ENCODE measurements at places on chromosomes 13 and 19.

- DNase-seq, result no peak
Measured at GRCh38 chr19:23273022-23273589, 22.9 kb upstream of the ZNF724 start.

DNA sequence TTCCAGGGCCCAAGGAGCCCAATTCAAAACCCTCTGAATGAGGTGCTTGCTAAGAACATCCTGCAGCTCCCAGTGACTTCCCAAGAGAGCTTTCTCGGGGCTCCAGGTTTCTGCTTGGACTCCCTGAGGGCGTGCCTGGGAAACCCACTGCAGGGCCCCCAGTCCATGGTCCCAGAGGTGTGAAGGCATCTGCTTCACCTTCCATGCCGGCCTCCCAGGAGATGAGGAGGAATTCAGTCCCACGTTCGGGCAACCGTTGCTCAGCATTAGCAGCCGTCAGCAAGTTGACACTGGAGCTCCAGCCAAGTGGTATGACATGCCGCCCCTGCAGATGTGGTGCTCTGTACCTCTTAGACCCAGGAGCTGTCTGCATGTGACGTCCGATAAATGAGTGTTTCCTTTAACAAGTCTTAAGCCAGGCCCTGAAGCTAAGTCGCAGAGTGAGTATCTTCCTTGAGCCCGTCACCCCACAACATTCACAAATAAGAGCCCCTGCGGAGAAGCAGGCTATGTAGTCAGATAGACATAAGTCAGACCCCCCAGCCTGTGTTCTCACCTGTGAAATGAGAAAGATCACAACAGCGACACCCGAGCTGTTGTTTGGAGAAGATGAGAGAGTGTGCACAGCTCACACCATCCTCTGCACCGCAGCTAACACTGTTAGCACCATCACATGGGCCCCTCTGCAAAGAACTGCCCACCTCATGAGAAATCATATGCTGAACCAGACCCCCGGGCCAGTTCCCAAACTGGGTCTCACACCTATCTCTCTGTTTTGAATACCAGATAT is 150.3 kb downstream of the KATNAL1 start:
- DNase-seq, result no peak

GRCh38 chr19:2423071-2423914 is 4.1 kb downstream of the TIMM13 start:
- DNase-seq, result no peak

- no peak for DNase-seq
Measured at GRCh38 chr13:35856084-35856483, 275.1 kb downstream of the DCLK1 start.

DNA sequence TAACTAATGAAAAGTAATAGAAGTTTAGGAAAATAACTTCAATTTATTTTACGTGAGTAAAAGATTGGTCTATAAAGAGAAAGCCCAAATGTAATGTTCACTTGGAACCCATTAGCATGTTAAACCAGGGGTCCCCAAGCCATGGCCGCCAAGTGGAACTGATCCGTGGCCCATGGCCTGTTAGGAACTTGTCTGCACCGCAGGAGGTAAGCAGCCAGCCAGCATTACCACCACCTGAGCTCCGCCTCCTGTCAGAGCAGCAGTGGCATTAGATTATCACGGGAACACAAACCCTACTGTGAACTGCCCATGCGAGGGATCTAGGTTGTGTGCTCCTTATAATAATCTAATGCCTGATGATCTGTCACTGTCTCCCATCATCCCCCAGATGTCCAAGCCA is 818.7 kb upstream of the GPC6 start:
- no peak for DNase-seq

DNA sequence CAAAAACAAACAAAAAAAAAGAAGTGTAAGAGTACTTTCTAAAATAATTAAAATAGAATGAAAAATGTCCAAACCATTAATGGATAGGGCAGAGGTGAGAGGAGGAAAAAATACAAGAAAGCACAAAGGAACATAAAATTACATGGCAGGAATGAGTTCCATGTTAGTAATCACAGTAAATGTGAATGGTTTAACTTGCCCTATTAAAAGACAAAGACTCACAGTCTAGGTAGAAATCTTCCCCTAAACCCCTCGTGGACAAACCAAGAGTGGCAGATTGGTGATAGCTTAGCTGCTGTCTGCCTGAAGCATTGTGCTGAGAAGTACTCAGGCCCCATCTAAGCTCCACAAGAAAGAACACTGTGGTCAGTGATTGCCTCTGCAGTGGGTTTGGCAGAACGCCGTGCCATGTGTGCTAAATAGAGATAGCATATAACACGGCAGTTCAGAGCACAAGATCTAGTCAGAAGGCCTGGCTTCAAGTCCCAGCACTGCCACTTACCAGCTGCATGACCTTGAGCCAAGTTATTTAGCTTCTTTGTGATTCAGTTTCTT is 103.5 kb downstream of the DPF1 start:
- DNase-seq, result no peak

DNA sequence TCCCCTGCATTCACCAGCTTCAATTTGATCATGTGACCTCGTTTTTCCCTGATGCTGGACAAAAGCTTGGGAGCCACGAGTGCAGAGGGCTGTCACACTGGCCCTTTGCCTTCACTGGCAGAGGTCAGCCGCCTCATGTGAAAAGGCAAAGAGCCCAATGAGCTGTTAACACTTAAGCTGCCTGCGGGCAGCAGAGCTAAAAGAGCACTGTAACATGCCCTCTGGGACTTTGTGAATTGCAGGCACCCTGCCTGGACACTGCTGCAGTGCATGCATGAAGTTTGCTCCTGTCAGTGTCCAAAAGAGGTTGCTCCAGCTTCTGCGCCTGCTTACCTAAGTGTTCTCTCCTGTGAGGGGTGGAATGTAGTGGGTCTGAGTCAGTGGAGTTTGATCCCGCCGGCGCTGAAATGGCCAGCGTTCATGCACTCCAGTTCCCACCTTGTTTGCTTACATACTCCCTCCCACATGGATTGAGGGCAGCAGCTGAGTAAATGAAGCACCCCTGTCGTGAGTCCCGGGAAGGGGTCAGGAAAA is 193.7 kb downstream of the RFC3 start:
- no peak for DNase-seq

DNA sequence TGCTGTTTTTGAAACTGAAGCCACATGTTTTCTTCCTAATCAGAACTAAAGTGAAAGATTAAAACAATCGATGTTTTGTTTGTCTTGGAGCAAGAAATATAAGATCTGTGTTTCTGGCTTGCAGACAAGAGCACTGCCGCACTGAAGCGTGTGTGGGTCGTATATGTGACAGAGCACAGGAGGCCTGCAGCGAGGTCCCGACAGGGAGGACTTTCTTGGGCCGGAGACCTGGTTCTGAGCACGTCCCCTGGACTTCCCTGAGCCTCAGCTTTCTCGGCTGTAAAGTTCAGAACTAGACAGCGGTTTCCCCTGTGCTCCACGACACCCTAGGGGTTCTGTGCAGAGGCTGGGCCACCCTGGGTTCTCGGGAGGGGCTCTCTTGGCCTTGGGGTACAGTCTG is 60.5 kb downstream of the GADD45B start:
- no peak for DNase-seq

GRCh38 chr19:8257052-8257443 is 47.9 kb downstream of the CERS4 start:
- DNase-seq, result no peak

GRCh38 chr19:17322854-17323253 is 11.8 kb downstream of the ANO8 start:
- DNase-seq, result no peak

GRCh38 chr13:102191951-102192502 is 209.8 kb downstream of the FGF14 start:
- no peak for DNase-seq

DNA sequence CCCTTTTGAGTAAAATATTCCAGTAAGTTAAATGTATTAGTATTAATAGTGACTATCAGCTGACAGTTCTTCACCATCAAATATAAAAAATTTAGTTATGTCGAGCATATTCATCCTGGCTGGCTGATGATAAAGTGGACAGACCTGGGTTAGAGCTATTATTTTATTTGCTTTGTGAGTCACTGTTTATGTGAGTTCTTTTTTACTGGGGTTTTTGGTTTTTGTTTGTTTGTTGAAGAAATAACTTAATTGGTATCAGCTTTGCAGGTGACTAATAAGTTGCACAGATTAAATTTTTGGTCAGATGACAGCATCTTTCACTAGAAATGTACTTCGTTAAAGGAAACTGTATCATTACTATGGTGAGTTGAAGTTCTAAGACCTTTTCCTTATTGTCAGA is 224.7 kb downstream of the GGACT start:
- peak; percentile 2 for DNase-seq

DNA sequence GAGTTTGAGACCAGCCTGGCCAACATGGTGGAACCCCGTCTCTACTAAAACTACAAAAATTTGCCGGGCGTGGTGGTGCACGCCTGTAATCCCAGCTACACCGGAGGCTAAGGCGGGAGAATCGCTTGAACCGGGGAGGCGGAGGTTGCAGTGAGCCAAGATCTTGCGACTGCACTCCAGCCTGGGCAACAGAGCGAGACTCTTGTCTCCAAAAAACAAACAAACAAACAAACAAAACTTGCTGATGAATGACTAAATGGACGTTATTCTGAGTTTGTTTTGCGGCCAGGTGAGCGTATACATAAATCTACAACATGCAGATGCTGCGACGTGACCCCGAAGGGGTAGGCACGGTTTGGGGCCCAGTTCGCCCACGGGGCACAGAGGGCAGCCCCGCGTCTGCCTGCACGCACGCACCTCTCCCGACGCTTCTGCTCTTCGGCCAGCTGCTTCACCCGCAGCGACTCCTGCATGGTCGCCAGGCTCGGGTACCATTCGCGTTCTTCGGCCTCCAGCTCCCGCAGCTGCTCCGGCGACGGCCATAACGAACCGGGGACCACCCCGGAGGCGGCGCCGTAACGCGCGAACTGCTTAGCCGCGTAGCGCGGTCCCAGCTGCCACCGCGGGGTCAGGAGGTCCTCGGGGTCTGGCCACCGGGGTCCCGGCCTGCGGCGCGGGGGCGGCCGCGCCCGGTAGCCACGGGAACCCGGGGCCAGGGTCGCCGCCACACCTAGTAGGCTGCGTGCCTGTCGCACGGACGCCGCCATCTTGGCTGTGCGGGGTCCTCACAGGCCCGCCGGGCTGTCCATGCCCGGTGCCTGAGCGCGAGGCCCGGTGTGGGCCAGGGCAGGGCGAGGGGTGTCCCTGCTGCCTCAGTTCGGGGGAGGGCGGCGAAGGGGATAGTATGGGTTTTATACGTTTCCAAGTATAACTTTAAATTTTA is at the start of gene GADD45GIP1:
GADD45GIP1 (minus strand) TSS at position 778 of the 943 bp plus-strand sequence; CDS start at position 767, 11 bp downstream.
- peak; percentile 74 for DNase-seq

- peak; percentile 27 for DNase-seq
Measured at GRCh38 chr19:42281146-42281826, 12.2 kb downstream of the CIC start.

DNA sequence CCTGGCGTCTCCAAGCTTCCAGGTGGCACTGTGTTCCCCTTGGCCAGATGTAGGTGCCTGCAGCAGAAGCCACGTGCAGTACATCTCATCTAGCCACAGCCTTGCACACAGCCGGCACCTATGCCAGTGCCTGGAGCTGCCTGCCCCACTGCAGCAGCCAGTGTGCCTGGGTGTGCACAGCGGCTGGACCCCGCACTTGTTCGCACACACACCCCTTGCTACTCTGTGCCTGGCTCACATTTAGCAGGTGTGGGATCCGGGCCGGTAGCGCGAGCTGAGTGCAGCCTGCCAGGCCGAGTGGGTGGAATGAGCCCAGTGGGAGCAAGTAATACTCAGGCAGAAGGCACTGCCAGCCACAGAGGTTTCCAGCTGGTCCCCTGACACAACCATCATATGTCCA is 26.9 kb upstream of the RBM26 start:
- DNase-seq, result no peak

DNA sequence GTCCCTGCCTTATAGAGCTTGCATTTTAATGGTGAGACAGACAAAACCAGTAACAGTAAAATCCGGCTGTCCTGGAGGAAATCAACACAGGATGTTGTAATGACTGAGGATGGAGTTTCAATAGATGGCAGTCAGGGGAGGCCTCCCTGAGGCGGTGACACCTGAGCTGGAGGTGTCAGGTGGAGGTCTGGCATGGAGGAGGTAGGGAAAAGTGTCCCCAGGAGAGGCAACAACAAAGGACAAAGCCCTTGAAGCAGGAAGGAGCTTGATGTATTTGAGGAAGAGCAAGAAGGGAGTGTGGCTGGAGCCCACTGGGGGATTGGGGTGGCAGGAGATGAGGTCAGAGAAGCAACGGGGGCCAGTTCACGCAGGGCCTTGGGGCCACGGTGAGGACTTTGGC is 7.8 kb downstream of the GRIN2D start:
- DNase-seq, result no peak

GRCh38 chr13:98173431-98174152 is 3.5 kb downstream of the RNF113B start:
- DNase-seq, result peak; percentile 100

DNA sequence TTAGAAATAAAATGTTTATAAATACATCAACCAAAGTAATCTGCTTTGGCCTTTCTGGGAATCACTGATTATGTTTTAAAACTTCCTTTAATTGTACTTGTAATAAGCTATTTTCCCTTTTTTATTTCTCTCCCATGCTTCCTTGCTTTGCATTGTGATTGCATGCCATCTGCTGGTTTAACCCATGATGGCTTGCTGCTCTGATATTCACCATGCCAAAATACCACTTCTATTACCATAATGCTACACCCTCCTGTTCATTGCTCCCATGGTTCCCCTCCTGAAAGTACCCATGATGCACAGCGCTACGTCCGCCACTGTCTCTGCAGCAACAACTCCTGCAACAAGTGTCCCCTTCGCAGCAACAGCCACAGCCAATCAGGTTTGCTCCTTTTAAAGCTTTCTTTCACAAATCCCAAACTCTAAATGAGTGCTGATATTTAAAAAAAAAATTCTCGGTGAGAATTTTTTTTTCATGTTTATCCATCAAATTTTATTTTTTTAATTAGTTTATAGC is 67.7 kb upstream of the RAP2A start:
- DNase-seq, result no peak

- DNase-seq, result no peak
Measured at GRCh38 chr19:47644743-47645482, 36.0 kb downstream of the BICRA start.

- DNase-seq, result no peak
Measured at GRCh38 chr13:43036351-43037250, 13.2 kb downstream of the DNAJC15 start.

DNA sequence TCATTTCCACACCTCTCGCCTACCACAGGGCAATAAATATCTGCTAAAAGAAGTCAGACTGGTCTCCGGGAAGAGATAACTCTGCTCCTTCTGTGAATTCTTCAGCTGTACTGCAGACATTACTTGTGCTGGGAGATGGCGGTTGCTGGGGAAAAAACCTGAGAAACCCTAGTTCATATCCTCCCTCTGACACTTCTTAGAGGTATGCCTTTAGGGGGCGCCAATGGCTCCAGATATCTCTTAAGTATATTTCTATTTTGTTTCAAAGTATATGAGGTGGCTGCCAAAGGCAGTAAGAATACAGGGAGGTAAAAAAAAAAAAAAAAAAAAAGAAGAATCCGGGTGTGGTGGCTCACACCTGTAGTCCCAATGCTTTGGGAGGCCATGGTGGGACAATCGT is 175.2 kb downstream of the PAN3 start:
- peak; percentile 40 for DNase-seq

- no peak for DNase-seq
Measured at GRCh38 chr19:1018393-1018792, 2.5 kb downstream of the TMEM259 start.

GRCh38 chr19:28929006-28929405 is 283.9 kb downstream of the UQCRFS1 start:
- DNase-seq, result peak; percentile 36

All from AG10803 (cell line).